Substantia nigra (tissue), 51 donors: ENCODE measurements at places on chromosomes 7 and 10.

DNA sequence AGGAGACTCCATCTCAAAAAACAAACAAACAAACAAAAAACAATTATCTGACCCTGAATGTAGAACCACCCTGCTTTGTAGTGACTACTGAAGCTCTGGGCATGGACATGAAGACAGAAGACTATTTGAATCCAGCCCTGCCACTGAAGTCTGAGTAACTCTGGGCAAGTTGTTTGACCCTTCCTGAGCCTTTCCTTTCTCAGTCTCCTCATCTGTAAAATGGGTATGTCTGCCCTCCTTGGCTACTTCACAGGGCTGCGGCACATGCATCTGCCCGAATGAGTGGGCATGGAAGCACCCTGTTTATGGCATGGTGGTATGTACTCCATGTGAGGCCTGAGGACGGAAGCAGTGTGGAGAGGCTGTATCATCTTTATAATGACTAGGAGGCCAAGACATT lies 22.2 kb upstream of the MALSU1 start:
- no peak for DNase-seq

GRCh38 chr7:126755381-126755780 lies 497.4 kb downstream of the GRM8 start:
- no peak for DNase-seq

DNA sequence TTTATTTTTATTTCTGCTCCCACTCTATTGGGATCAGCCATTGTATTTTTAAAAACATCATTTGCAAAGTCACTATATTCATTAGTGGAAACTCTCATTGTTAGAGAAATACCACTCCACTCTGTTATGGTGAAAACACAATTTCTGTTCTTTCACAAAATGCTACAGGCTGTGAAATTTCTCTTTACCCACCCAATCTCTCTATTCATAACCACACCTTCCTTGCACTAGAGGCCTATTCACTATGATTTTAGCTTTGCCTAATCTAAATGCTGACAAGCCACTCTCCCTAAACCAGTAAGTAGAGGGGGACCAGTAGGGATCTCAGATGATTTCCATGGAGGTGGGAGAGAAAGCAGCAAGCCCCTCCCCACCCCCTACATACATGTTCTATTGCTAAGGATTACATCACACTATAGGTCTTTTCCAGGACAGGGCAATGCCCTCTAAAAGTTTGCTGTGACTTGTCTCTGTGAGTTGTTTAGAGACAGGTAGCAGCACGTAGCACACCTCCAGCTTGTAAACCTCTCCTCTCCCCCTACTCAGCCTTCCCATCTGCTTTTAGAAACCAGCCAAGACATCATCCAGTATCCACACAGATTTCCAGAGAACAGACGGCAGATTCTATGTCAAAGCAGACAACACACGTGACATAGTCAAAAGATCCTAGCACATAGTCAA lies 58.3 kb upstream of the PPP1R3C start:
- DNase-seq: no peak

DNA sequence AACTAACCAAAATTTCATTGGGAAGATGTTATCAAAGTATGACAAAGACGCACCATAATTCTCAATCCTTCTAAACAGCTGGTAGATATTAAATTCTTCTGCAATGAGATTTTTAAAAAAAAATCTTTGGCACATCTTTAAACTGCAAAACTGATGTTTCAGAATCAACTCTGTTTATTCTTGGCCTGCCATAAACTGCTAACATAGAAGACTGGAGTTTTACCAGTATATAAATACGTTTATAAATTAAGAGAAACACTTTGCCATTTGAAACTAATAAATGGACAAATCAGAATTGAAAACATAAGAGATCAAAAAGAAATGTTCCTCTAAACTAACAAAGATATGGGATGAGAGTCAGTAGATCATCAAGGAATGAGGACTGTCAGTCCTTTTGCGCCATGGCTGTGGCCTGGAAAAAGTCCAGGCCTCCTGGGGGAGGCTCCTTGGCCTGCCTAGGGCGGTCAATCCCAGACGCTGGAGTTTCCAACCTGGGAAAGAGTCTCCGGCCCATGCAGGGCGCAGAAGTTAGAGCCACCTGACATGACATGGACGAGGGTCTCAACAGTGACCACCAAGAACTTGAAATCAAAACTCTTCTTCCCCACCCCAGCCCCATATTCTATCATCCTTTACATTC lies 34.2 kb upstream of the NEBL start:
- no peak for DNase-seq

- no peak for DNase-seq
Measured at GRCh38 chr7:37643876-37644275, 39.7 kb upstream of the GPR141 start.
